Parietal lobe (tissue), 2 donors: ENCODE measurements at places on chromosomes 2 and 18. TPM values are rescaled to one million over a fixed set of nuclear protein-coding genes. Genes with fewer than 3 reads are reported as not detected.

OXER1 gene
- total RNA-seq: 0.31 TPM

MROH2A gene
- not detected for total RNA-seq

SP9 gene
- total RNA-seq: 20.0 TPM

TTN gene
- 6.3 TPM for total RNA-seq

ASNSD1 gene
- total RNA-seq: 102 TPM

LIMS2 gene
- 2.5 TPM for total RNA-seq

CLEC4F gene
- total RNA-seq: not detected

STPG4 gene
- total RNA-seq: 1.9 TPM

AGPS gene
- 67.0 TPM for total RNA-seq

TBR1 gene
- 132 TPM for total RNA-seq
